ENCODE measurements at places on chromosomes 5 and 9.

- no peak for DNase-seq
Observed at GRCh38 chr5:124061663-124062062, 549.7 kb downstream of the CSNK1G3 start.

DNA sequence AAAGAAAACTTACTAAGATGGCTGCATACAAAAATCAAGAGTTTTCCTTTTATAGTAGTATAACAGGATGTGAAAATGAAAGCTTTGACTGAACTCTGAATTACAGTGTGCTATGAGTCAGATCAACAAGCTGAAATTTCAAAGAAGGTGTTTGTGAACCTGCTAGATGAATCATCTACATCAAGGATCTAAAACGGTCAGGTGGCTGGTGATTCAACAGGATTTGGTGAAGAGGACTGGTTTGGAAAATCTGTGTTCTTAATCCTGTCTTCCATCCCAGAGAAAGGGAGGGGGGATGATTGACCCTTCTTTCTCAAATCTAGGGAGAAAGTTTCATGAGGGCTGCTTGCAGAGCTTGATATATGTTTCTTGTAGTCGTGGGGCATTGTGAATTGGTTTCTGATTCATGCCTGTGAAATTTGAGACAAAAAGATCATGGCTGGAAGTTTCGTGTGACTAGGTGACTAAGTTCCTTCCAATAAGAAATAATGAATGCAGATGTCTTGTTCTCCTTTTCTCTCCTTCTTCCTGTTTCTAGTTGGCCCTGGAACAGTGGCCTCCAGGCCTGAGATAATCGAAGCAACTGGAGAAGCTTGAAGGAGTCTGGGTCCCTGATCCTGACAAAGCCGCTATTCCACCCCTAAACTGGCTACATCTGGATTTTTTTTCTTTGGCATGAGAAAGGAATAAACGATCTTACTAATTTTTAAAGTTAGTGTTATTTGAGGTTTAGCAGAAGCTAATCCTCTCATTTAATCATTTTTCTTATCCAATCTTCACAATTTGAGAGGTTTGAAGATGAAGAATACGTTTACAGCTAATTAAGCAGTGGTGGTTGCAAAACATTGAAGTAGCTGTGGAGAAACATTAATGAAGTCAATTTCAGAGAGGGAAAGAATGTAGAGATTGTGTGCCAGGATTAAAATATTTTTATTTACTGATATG is 67.2 kb downstream of the MRPS30 start:
- DNase-seq: no peak

DNA sequence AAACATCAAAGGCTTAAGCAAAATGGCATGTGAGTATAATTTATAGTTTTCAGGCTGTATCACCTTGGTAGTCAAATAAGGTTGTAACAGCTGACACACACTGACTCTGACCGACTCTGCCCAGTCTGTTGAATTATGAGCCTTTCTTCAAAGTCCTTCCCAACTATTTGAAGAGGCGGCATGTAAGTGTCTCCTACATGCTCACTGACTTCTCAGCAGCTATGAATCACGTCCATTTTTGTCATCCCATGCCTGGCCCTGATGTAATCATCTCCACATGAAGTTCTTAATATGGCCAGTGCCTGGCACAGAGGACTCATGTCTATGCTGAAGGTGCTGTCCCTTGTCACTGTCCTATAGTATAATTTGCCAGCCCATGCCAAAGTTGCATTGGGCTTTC is 5.1 kb upstream of the PTBP3 start:
- DNase-seq: no peak

- no peak for DNase-seq
Observed at GRCh38 chr5:122471031-122471751, 159.2 kb downstream of the SNCAIP start.

GRCh38 chr9:84937180-84937579 is 267.7 kb downstream of the NTRK2 start:
- no peak for DNase-seq

GRCh38 chr5:157088342-157088990 is 20.4 kb downstream of the HAVCR2 start:
- no peak for DNase-seq

GRCh38 chr5:54259090-54259489 is 51.3 kb downstream of the ARL15 start:
- DNase-seq: no peak

- no peak for DNase-seq
Observed at GRCh38 chr9:81652058-81652687, 37.2 kb downstream of the TLE1 start.

Measured in NCI-H524 treated with DMSO at 0.1 percent for 48 hours (cell line).